Epithelial cell of esophagus (primary cell): ENCODE measurements at places on chromosomes 11 and 22.

DNA sequence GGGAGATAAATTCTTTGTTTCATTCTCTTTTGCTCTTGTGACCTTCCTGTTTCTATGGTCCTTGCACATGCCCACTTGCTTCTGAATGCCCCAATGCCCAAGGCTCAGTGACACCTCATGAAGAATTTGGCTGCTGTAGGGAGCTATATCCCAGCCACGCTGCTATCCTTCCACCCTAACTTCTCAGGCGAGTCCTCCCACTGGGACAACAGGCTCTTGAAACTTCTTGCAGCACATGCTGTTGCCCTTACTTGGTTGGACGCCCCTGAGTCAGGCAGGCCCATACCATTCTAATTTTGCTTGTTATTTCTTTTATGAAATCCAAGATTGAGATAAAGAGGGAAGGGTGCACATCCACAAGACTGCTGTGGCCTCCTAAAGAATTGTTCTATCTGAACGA lies 57.6 kb upstream of the BLID start:
- no peak for DNase-seq

DNA sequence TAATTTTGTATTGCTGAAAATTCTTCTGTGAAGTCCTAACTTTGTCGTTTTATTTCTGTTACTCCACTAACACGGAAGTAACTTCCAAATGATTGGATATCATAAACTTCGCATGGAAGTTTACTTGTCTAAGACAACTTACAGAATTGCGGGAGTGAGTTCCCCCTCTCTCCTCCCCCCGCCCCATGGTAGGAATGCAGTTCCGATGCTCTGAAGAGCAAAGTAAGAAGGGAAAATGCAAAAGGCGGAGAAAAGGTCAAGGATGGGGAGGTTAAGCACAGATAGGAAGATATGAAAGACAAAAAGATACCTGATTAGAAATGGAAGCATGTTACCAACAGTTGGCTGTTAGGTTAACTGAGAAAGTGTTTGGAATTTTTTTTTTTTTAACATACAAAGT lies 1.3 kb downstream of the EIF3M start:
- peak; percentile 10 for DNase-seq

DNA sequence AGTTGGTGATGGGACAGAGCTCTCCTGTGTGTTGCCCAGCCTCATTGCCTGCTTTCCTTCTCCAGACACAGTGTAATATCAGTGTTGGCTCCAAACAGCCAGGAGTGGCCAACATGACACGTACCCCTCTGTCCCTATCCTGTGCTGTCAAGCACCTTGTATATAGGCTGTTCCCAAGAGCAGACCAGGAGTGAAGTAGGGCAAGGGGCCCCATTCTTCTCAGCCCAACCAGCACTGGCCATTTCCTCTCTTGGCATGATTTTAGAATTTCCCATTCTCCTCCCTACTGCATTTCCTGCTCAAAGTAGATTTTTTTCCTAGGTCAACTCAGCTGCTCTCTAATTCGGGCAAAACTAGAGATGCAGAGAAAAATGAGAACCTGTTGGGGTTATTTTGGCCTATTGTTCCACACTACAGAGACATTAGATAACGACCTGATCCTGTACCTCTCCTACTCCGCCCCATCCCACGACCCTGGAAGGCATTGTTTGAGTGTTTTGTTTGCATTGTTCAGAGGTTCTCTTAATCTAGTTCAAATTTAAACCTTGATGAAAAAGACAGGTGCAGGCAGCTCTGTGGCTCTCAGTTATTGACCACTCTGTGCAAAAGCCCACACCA lies 95.6 kb downstream of the RASSF10 start:
- no peak for DNase-seq

DNA sequence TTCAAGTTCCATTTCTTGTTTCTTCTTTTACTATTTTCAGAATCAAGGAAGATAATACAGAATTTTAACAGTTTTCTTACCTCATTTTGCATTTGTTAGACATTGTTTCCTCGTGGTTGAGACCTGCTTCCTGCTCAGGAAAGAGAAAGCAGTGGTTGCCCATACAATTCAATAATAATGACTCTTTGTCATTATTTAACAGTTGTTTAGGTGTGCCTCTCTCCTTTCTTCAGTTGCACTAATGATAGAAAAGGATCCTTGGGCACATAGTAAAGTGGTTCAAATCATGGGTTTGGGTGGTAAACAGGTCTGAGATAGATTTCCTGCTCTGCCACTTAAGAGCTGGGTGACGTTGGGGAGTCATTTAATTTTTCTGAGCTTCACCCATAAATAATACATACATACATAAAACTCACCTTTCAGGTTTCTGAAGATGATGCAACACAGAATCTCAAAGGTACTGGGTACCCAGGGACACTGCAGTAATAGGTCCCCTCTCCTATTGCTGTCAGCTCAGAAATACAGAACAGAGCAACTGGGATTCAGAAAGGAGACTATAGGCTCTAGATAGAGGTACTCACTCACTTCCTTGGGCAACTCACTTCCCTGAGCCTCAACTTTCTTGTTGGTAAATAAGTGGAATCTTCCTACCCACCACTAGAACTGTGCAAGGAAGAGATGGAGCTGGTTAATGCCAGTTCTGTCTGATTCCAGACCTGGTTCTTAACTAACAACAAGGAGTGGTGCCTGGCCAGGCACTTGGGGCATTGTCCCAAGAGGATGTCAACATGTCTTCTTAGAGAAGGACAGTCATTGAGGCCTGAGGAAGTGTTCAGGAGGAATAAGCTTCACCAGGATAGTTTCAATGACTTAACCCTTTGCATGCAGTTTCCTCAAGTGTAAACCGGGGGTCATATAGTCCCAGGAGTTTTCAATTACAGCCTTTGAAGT lies 34.9 kb downstream of the CD44 start:
- DNase-seq: peak; percentile 64

DNA sequence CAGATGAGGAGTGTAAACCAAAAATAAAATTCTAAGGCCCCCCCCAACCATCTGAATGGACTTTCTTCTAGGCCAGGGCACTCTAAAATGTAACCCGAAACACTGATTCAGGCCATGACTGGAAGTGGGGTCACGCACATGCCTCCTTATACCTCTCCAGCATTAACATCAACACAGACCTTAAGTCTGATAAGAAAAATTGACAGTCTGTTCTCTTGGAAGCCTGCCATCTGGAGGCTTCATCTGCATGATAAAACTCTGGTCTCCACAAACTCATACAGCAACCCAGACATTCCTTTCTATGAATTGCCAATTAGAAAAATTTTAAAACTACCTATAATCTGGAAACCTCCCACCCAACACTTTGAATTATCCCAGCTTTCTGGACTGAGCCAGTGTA lies 3.9 kb upstream of the SERGEF start:
- no peak for DNase-seq

- no peak for DNase-seq
Measured at GRCh38 chr22:47287516-47287915, 525.1 kb downstream of the TBC1D22A start.
